ENCODE measurements at places on chromosomes 6 and 20.
A peak's percentile ranks its signal among the peaks of the same experiment; 100 is the strongest.

- H3K36me3 ChIP-seq = no peaks in the 10 kb centered on the region
- DNase-seq = no peak
- no peak overlapping the region for H3K4me3 ChIP-seq
- no peaks in the 10 kb centered on the region for H3K27me3 ChIP-seq
- H3K4me1 ChIP-seq = peaks cover 13% of the 10 kb centered on the region
Observed at GRCh38 chr20:48899881-48900280, 21.6 kb upstream of the ARFGEF2 start.

- no peak for DNase-seq
- H3K27me3 ChIP-seq = peaks cover 1% of the 10 kb centered on the region
- peaks cover 6% of the 10 kb centered on the region for H3K4me1 ChIP-seq
- no peak within 1 kb of the TSS for H3K4me3 ChIP-seq
- H3K27ac ChIP-seq = no peak within 1 kb of the TSS
Observed at GRCh38 chr20:63536997-63537524, at the start of gene PTK6. TSS of gene PTK6 (minus strand) at chr20:63537376. CDS start at chr20:63537314, 62 bp downstream.

- no peak overlapping the region for H3K27ac ChIP-seq
- peaks cover 14% of the 10 kb centered on the region for H3K4me1 ChIP-seq
- no peak overlapping the region for H3K4me3 ChIP-seq
Observed at GRCh38 chr6:167733740-167734661, 92.7 kb upstream of the AFDN start.

GRCh38 chr6:487956-488355, 96.4 kb downstream of the IRF4 start:
- H3K27ac ChIP-seq = no peak overlapping the region
- H3K27me3 ChIP-seq = no peaks in the 10 kb centered on the region
- no peak for DNase-seq
- peaks cover 21% of the 10 kb centered on the region for H3K36me3 ChIP-seq

GRCh38 chr20:47784599-47785310, 526 bp downstream of the SULF2 start:
- H3K4me3 ChIP-seq = peak overlapping the region; percentile 89
- no peak overlapping the region for H3K27ac ChIP-seq
- peaks cover 55% of the 10 kb centered on the region for H3K4me1 ChIP-seq
- DNase-seq = peak; percentile 28
- H3K36me3 ChIP-seq = no peaks in the 10 kb centered on the region

DNA sequence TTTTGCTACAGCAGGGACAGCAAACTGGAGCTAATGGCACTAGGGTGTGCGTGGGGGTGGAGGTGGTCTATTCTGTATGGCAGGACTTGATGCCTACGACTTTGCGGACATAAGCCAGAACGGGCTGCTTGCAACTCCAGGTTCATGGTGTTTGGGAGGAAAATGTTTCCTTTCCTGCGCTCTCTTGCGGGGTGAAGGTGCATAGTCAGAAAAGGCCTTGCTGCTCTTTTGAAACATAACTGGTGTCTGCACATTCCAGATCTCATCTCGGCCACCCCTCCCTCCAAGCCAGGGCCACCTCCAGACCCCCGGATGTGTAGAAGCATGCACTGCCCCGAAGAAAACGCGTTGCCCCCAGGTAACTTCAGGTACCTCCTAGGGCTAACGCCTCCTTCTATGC, 8.1 kb downstream of the FOXA2 start:
- H3K36me3 ChIP-seq = no peaks in the 10 kb centered on the region
- no peak overlapping the region for H3K27ac ChIP-seq
- H3K27me3 ChIP-seq = peaks cover 100% of the 10 kb centered on the region
- H3K4me1 ChIP-seq = no peaks in the 10 kb centered on the region

GRCh38 chr20:50042370-50043313, 59.9 kb downstream of the SNAI1 start:
- H3K4me1 ChIP-seq = peaks cover 36% of the 10 kb centered on the region
- H3K36me3 ChIP-seq = no peaks in the 10 kb centered on the region
- H3K4me3 ChIP-seq = no peak overlapping the region
- no peak for DNase-seq
- no peak overlapping the region for H3K27ac ChIP-seq
- no peaks in the 10 kb centered on the region for H3K27me3 ChIP-seq

DNA sequence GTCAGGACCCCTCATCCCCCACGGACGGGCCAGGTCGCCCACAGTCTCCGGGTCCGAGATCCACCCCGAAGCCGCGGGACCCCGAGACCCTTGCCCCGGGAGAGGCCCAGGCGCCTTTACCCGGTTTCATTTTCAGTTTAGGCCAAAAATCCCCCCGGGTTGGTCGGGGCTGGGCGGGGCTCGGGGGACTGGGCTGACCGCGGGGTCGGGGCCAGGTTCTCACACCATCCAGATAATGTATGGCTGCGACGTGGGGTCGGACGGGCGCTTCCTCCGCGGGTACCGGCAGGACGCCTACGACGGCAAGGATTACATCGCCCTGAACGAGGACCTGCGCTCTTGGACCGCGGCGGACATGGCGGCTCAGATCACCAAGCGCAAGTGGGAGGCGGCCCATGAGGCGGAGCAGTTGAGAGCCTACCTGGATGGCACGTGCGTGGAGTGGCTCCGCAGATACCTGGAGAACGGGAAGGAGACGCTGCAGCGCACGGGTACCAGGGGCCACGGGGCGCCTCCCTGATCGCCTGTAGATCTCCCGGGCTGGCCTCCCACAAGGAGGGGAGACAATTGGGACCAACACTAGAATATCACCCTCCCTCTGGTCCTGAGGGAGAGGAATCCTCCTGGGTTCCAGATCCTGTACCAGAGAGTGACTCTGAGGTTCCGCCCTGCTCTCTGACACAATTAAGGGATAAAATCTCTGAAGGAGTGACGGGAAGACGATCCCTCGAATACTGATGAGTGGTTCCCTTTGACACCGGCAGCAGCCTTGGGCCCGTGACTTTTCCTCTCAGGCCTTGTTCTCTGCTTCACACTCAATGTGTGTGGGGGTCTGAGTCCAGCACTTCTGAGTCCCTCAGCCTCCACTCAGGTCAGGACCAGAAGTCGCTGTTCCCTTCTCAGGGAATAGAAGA, 978 bp downstream of the HLA-A start:
- peaks cover 16% of the 10 kb centered on the region for H3K4me1 ChIP-seq
- H3K36me3 ChIP-seq = peaks cover 19% of the 10 kb centered on the region
- peak overlapping the region; percentile 62 for H3K27ac ChIP-seq
- H3K27me3 ChIP-seq = no peaks in the 10 kb centered on the region

Measured in neural crest cell (in vitro differentiated cells).